Neural progenitor cell (in vitro differentiated cells): ENCODE measurements at places on chromosomes 4 and X.

DNA sequence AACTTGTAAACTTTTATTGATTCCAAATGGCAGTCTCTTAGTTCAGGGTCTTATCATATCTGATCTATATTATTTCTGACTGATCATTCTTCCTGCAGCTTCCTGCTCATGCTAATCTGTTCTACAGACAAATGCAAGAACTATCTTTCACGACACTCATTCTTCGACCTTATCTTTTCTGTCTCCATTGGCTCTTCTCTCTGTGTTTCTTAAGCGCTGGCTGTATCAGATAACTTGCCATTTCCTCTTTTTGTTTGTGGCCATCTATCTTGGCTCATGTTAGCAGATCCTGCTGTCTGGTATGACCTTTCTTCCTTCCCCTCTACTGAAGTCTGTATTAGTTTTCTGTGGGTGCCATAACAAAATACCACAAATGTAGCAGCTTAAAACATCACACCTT is 230.5 kb upstream of the PUDP start:
- no peak for DNase-seq

DNA sequence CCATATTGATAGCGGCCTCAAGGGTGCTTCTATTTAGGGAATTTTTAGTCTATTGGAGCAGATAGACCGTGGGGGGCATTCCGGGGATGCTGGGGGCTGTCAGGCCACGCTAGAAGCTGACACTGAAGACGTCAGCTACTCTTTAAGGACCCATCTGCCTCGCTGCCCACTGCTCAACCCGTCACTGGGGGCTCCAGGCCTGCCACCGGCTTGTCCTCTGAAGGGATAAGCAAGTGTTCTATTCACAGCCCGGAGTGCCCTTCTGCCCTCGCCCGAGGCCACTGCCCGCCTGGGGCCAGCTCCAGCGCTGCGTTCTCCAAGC is 679 bp upstream of the MSL3 start:
- DNase-seq = no peak

GRCh38 chrX:19514791-19515614 is at the start of gene MAP3K15:
Gene MAP3K15, minus strand, starts transcription at chrX:19515508. Its CDS starts 247 bp downstream, at chrX:19515261.
- DNase-seq = peak; percentile 72

DNA sequence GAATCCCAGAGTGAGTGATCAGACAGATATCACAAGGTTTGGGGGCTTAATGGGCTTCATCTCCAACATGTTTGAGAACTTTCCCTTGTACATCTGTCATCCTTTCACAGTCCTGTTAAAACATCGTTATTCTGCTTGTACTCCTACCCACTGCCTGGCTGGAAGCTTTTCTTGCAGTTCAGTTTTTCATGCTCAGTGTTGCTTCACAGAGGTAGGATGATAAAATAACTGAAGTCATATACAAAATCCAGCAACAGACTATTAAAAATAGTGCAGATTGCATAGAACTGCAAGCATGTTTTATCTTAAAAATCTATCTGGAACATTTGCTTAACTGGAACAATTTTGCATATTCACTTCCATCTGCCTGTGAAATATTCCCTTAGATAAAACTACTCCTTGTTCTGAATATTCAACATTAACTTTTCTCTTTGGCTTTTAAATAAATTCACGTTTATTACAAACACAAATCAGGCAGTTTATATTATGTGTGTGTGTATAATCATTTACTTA is 579.6 kb upstream of the IGFBP7 start:
- no peak for DNase-seq
